ENCODE measurements at places on chromosomes 16 and 17.
A peak's percentile ranks its signal among the peaks of the same experiment; 100 is the strongest.

DNA sequence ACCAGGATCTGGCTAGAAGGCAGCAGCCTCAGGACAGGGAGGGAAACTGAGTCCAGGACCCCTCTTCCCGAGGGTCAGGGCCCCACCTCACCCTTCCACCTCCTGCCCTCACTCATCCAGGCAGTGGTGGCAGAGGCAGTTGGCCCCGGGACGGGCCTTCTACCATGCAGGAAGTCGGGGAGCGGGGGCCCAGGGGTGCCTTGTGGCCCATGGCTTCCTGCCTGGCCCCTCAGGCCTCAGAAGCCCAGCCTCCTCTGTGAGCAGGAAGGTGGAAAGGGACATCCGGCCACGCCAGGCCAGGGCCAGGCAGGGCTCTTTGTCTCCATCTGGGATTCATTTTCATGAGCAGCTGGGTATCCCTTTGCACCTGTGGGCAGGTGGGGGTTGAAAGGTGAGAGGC lies 58.5 kb downstream of the BAHCC1 start:
- no peak for DNase-seq

- no peak for DNase-seq
Observed at GRCh38 chr17:13153036-13153435, 135.2 kb upstream of the ELAC2 start.

DNA sequence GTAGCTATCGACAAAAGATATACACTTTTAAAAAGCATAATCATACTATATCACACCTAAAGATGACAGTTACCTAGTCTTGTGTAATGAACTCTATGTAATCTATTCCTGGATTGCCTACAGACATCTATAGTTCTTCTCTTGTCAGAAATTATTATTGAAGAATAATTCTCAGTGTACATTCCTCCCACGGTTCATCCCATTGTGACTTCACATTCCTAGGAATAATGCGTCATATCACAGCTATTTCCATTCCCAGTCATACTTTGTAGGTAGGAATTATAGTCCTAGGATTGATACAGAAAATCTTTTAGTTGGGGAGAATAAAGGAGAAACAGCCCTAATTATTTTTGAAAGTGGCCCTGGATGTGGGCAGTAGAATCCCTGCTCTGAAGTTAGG lies 44.0 kb upstream of the ABCC11 start:
- peak; percentile 57 for DNase-seq

DNA sequence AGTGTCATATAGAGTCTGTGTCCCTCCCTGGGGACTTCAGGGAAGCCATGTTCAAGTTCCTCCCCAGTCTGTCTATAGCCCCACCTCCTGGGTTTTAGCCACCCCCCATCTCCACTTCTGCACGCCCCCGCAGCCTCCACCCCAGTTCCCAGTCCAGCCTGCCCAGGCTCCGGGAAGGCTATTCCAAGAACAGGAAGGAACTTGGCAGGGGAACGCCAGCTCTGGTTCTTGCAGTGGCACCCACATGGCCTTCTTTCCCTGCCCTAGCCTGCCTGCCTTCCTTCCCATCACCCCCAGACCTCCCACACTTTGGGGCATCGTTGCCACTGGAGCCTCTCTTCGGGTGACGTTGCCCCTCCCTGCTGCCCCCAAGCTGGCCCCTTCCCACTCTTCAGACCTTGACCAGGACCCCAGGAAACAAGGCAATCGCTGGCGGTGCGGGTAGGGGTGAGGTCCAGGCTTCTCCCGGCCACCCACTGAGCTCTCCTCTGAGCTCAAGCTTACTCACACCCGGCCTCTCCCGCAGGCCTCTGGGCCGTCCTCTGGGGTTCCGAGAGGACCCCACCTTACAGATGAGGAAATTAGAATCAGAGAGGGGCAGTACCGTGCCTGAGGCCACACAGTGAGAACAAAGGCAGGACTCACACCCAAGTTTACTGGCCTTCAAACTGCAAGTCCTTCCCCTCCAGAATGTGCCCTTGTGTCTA lies 9.2 kb upstream of the CES4A start:
- no peak for DNase-seq

DNA sequence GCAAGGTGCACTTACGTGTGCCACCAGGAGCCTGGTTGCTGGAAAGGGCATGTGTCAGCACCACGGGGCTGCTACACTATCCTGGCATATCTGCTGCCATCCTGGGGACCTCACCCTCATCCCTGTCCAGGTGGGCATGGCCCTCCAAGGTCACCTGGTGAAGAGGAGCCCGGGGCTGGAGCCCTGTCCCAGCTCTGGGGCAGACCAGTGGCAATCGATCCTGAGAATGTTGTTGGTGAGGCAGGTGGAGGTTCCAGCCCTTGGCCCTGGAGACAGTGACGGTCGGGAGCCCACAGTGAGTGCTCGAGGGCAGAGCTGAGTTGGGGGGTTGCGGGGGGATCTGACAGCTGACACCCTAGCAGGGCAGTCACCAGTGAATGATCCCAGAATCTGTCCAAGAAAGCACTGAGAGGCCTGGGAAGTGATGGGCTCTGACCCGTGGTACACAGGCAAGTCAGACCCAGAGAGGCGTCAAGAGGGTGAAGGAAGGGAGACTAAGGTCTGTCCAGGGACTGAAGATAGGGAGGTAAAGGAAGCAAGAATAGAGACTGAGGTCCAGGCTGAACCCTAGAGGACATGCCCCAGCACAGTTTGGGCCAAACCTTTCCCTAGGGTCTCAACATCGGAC lies 17.6 kb downstream of the POLR3K start:
- no peak for DNase-seq

DNA sequence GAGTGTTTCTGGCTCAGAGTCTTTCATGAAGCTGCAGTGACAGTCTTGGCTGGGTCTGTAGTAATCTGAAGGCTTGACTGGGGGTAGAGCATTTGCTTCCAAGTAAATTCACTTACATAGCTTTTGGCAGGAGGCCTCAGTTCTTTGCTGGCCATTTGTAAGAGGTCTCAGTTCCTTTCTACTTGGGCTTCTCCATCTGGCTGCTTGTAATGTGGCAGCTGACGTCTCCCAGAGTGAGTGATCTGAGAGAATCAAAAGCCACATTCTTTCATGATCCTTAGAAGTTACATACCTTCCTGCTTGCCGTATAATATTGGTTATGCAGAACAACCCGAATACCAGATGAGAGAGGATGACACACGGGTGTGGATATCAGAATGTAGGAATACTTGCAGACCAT lies 39.8 kb downstream of the NF1 start:
- no peak for DNase-seq

DNA sequence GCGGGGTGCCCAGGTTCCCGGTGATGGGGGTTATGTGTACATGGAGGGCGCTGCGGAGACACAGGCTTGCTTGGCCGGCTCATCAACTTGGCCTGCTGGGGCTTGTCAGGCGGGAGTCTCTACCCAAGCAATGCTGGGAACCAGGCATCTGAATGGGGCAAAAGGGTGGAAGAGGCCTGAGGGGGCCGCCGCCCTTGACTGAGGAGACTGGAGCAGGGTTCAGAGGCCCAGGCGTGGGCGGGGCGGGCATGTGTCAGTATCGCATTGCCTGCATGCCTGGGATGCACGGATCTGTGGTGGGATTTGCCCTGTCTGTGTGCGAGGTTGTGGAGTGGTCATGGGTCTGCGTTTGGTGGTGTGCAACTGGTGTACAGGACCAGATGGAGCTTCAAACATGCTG lies 21.1 kb downstream of the ARHGAP23 start:
- DNase-seq, result no peak

DNA sequence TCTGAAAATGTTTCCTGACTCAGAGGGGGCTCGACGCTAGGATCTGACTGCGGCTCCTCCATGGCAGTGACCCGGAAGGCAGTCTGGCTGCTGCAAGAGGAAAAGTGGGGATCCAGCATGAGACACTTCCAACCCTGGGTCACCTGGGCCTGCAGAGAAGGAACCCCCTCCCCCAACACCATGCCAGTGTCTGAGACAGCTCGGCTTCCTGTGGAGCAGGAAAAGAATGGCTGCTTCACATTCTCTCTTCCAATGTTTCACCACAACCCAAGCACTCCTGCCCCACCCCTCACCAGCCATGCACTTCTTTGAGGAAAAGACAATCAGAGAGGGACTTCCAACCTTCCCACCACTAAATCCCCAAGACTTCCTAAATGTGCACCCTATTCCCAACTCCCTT lies 10.8 kb downstream of the TP53 start:
- no peak for DNase-seq

DNA sequence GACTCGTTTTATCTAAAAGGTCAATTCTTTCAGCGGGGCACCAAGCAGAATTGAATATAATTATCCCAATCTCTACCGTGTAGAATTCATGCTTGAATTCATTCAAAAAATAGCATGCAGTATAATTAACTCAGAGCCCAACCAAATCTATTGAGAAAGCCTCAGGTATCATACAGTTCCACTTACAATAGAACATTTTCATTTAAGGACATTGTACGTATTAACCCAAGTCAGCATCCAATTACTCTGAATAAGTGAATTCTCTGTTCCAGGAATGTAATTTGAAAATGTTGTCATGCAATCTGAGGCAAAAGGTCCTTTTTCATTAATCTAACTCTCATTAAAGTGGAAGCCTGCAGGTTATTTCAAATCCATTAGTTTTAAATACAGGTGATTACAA lies 78.5 kb downstream of the SALL1 start:
- DNase-seq, result no peak

DNA sequence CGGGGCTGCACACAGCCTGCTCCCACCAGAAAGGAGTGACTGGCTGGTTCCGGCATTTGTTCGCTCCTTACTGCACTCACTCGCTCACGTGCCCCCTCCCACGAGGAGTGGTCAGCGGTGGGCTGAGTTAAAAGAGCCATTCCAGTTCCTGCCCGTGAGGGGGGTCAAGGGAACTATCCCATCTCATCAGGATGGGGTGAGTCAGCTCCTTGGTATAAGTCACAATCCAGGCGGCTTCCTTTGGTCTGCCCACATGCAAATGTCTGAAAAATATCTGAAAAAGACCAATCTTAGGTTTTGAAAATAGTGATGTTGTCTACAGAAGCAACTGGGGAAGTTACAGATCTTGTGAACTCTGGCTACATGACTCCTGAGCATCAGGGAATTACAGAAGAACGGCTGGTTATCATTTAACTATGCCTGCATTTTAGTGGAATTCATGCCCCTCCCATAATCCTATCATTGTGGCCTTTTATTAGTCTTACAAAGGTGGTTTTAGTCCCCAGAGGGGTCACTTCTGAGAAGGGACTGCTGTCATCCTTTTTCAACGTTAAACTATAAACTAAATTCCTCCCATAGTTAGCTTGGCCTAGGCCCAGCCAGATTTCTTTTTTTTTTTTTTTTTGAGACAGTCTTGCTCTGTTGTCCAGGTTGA lies 9.8 kb upstream of the TNFSF12 start:
- DNase-seq, result no peak

DNA sequence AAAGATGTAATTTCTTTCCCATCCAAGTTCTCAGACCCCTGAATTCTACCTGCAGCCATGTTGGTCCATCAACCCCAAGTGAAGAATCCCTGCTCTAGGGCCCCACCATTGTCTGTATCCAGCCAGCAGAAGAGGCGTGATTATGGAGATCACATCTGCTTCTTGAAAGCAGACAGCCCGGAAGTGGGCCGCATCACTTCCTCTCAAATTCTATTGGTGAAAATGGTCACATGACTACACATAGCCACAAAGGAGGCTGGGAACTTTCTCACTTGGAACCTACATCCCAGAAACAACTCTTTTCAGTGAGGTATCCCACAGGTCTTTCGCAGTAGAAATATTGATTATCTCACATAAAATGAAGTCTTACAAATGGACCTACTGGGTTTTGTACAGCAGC lies 40.1 kb downstream of the IL4R start:
- no peak for DNase-seq
